ENCODE measurements at places on chromosomes 5 and 9. TPM values are rescaled to one million over a fixed set of nuclear protein-coding genes. Genes with fewer than 3 reads are reported as not detected.

The PCDHA7 gene
- 1.7 TPM for total RNA-seq

The SPINK7 gene
- not detected for total RNA-seq

The DRD1 gene
- total RNA-seq = 1.2 TPM

The SLC6A7 gene
- total RNA-seq = not detected

The ARHGEF37 gene
- total RNA-seq = 7.1 TPM

The PCDHA8 gene
- total RNA-seq = 0.07 TPM

The IFNA13 gene
- total RNA-seq = not detected

The LRRC14B gene
- total RNA-seq = not detected

The CYLC2 gene
- not detected for total RNA-seq

The MELK gene
- total RNA-seq = 9.6 TPM

The CCDC183 gene
- 0.52 TPM for total RNA-seq

The TRIM7 gene
- total RNA-seq = 1.2 TPM

The SLC1A3 gene
- total RNA-seq = 20.0 TPM

The ANKRD31 gene
- under 0.01 TPM for total RNA-seq

The CERT1 gene
- total RNA-seq = 47.8 TPM

The SPOCK1 gene
- 305 TPM for total RNA-seq

The TSSK1B gene
- 0.46 TPM for total RNA-seq

The ZFP37 gene
- total RNA-seq = 3.0 TPM

The TMEM8B gene
- 7.0 TPM for total RNA-seq

The ATP6V1G1 gene
- total RNA-seq = 83.3 TPM

The INSYN2B gene
- total RNA-seq = 2.1 TPM

The C9 gene
- total RNA-seq = not detected

The TBC1D2 gene
- 17.6 TPM for total RNA-seq

The BASP1 gene
- 89.6 TPM for total RNA-seq

The HSPB3 gene
- 0.85 TPM for total RNA-seq

The ZFP2 gene
- 0.69 TPM for total RNA-seq

The HAVCR2 gene
- 0.33 TPM for total RNA-seq

The VAV2 gene
- total RNA-seq = 26.5 TPM

The LCN12 gene
- total RNA-seq = 0.20 TPM

The MCTP1 gene
- total RNA-seq = 1.3 TPM

All from smooth muscle cell of the pulmonary artery (primary cell).